Activated T-helper 1 cell treated with anti-CD3 and anti-CD28 coated beads, Interleukin-2, amount 50 U/mL, for 16 hours (primary cell): ENCODE measurements at places on chromosomes 13 and 19.

GRCh38 chr13:35886332-35887114, 244.7 kb downstream of the DCLK1 start:
- no peak for DNase-seq

DNA sequence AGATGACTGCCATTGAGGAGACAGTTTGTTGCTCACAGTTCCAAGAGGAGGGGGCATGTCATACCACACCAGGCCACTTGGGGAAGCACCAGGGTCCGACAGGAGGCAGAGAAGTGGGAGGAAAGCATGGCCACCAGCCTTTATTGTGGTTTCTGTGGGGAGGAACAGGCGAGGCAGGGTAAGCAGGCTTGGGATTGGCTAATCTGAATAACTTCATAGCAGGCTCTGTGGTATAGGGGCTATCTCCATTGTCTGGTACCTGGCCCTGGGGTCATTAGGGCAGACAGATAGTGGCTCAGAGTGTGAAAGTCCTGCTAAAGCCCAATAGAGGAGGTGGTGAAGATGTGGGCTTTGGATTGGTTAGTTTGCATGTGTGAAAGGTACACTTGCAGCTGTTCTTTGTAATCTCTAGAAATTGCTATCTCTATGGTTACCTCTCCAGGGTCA, 35.5 kb downstream of the CBY2 start:
- no peak for DNase-seq

- no peak for DNase-seq
Observed at GRCh38 chr13:113160983-113161382, 2.5 kb downstream of the PROZ start.

- no peak for DNase-seq
Observed at GRCh38 chr19:45780448-45781213, 1.7 kb downstream of the DMPK start.
